ENCODE measurements at places on chromosomes 7 and 10.

DNA sequence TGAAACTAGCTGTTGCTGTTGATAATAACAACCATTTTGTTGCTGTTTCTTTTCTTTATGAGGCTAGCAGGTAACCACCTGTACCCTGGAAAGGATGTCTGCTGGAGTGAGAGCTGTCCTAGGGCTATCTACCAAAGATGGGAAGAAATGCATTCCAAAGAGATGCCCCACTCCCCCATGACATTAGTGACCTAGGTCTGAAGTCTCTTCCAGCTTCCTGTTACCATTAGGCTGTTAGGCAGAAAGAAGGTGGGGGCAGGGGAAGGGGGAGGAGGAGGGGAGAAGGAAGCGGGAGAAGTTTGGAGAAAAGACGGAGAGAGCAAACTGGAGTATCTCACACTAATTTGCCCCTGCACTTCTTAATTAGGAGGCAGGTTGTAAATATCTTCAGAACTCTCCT lies 118.5 kb downstream of the ABLIM1 start:
- no peak for DNase-seq

- DNase-seq = no peak
Measured at GRCh38 chr7:81725812-81726127, 44.1 kb downstream of the HGF start.

- no peak for DNase-seq
Measured at GRCh38 chr10:81885491-81885890, 10.5 kb downstream of the NRG3 start.

DNA sequence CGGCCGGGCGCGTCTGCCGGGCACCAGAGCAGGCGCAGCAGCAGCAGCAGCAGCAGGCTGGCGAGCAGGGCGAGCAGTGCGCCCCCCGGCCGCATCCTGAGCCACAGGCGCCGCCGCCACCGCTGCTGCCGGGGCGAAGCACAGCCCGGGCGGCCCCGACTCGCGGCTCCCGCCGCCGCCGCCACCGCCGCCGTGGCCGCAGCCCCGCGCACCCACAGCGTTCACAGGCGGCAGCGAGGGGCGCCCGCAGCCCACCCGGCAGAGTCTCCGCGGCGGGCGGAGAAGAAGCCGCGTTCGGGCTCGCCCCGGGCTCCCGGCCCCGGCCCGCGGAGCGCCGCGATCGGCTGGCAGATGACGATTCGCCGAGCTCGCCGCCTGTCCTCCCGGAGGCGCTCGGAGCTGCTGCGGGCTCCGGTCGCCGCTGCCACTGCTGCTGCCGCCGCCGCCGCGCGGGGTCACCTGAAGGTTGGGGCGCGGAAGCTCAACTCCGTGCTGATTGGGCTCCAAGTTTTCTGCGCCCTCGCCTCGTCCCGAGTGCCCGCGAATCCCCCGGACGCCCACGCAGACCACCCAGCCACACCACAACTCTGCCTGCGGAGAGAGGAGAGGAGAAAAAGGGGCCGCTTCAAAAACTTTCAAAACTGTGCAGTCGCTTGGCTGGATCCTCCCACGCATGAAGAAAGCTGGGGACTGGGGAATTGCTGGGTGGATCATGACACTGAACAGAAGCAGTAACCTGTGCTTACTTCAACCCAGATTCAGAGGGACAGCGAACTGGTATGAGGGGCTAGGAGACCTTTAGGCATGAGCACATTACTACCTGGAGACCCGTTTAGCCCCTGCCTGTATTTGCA lies at the start of gene ST8SIA6:
Gene ST8SIA6 (minus strand): TSS at position 435 of the 854 bp plus-strand sequence. CDS start 340 bp downstream, at position 95.
- no peak for DNase-seq

DNA sequence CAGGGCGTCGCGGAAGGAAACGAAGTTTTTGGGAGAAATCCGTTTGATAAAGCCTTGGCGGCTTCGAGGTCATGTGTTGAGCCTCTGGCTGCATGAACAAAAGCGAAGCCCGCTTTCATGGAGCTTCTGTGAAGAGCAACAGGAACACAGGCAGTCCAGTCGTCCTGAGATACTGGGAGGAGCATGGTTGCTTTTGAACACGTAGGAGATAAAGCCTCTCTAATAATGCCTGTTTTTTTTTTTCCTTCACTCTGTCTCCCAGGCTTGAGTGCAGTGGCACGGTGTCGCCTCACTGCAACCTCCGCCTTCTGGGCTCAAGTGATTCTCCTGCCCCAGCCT lies 473 bp upstream of the ZNF32 start:
- no peak for DNase-seq

GRCh38 chr10:56142092-56142728 lies 218.8 kb downstream of the ZWINT start:
- peak; percentile 1 for DNase-seq
